Stimulated activated CD8-positive, alpha-beta memory T cell treated with anti-CD3 and anti-CD28 coated beads, Interleukin-15, amount 100 ng/mL, for 24 hours (primary cell): ENCODE measurements at places on chromosomes 2 and 18.

DNA sequence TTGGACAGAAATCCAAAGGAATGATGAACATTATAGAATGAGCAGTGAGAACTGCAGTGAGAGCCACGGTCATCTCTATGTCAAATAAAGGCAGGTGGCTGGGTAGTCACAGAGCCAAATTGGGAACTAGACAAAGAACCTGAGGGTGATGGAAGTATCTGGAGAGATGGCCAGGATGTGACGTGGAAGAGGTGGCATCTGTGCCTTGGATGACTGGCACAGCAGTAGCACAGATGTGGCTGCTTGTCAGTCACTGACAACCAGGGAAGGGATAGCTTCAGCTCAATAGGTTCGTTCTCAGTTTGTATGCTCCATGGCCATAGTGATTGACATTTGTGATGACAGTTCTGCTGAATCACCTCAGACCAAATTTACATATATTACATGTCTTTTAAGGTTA, 172.3 kb downstream of the PARD3B start:
- DNase-seq = no peak

GRCh38 chr2:69588403-69588802, 55.1 kb downstream of the AAK1 start:
- DNase-seq = no peak

GRCh38 chr18:74493689-74494088, 2.5 kb upstream of the CNDP2 start:
- DNase-seq = no peak

DNA sequence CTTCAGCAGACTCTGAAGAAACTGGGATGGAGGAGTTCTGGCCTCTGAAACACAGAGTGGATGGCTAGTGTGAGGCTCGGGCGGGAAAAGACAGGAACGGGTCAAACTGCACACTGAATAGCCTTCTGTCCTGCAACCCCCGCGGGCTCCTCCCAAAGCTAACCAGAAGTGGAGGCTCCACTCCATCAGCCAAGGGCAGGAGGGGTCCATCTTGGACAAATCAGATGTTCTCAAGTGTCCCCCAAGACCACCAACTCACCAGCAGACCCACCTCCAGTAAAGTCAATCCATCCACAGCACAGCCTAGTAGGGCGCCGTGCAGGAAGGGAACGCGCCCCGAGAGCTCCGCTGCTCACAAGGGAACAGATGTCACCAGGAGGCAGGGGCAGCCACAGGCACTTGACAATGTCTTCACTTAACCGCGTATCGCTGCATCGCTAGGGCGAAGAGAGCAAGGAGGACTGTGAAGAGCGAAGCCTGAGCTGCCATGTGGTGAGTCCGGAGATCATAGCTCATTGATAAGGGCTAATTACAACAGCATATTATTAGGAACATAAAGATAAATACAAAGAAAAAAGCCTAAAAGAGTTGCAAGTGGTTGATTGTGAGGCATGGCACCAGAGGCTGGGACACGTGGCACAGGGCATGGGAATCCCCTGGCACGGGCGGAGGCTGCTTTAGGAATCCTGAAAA, 494.6 kb upstream of the MYT1L start:
- DNase-seq = no peak

DNA sequence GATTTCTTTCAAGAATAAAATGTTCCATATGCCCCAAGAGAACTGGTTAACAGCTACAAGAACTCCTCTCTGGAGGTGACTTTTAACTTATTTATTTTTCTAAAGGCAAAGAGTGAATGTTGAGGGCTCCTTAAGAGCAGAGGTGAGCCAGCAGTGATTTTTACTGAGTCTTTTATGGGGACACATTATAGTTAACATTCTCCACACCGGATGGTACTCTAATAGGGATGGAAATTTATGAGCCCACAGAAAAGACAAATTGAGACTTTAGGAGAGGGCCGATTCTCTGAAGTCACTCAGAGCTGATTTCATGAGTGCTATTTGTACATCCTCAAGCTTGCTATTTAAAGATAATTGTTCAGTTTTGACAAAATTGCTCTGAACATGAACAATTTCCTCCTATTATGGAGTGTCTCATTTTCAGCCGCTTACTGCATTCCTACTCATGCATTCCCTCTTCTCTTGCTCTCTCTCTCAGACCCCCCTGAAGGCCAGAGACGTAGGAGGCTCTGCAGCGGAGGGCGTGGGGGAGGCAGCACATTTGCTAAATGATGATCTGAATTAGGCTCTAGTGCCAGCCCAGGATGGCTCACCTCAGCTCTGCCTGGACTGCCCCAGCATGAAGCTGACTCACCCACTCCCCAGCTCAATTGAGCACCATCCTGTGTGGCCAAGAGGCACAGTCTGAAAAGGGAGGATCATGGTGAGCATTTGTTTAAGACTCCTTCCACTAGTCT, 5.9 kb upstream of the RPL37A start:
- DNase-seq = no peak

- DNase-seq = no peak
These were observed 51.9 kb downstream of the PTPRM start for GRCh38 chr18:7618891-7619442.

- DNase-seq = no peak
These were observed 4.1 kb downstream of the PDCD1 start for GRCh38 chr2:241854342-241855244.

GRCh38 chr2:127217470-127218325, 2.4 kb downstream of the CYP27C1 start:
- DNase-seq = no peak

- no peak for DNase-seq
These were observed 494.8 kb upstream of the KLHL29 start for GRCh38 chr2:22890132-22890531.

GRCh38 chr18:3514312-3515216, 64.6 kb downstream of the TGIF1 start:
- DNase-seq = no peak

DNA sequence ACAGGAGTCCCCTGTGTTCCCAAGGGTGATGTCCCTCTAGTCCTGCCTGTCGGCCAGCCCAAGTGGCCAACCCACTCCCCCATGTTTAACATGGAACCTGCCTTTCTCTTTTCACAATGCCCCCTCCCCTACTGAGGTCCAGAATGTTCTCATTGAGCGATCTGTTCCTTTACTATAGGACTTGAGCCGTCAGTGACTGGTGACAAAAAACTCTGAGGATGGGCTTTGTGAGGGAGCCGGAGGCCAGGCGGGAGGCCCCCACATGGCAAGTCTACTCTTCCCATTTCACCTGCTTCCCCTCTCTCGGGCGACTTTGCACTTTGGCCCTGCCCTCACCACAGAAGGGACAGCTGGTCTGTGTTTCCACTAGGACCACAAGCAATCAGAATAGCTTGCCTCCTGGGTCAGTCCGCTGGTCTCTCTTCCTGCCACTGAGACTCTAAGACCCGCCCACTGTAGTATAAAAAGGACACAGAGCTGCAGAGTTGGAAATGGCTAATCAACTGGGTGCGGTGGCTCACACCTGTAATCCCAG, 146.5 kb upstream of the RAB12 start:
- DNase-seq = no peak

- DNase-seq = no peak
These were observed 42.9 kb downstream of the MYL12B start for GRCh38 chr18:3304832-3305231.

- DNase-seq = no peak
These were observed 24.6 kb upstream of the RPL31 start for GRCh38 chr2:100977511-100977910.

DNA sequence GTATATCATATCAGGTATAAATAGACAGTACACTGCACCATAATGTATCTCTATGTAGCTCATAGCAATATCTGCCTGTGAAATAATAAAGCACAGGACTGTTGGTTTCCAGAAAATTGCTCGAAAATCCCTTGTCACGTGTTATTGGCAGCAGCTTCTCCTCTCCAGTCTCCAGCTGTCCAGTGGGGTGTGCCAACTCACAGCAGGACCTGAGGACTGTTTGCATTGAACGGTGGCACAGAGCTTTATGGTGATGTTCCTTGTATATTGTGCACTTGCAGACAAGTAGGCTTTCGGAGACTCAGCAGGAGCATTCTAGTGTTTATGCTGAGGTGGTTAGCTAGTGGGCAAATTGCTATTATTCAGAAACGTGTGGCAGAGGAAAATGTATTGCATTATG, 182.2 kb upstream of the ATP5MC3 start:
- DNase-seq = no peak

GRCh38 chr18:42112657-42113420, 157.8 kb downstream of the PIK3C3 start:
- DNase-seq = no peak

DNA sequence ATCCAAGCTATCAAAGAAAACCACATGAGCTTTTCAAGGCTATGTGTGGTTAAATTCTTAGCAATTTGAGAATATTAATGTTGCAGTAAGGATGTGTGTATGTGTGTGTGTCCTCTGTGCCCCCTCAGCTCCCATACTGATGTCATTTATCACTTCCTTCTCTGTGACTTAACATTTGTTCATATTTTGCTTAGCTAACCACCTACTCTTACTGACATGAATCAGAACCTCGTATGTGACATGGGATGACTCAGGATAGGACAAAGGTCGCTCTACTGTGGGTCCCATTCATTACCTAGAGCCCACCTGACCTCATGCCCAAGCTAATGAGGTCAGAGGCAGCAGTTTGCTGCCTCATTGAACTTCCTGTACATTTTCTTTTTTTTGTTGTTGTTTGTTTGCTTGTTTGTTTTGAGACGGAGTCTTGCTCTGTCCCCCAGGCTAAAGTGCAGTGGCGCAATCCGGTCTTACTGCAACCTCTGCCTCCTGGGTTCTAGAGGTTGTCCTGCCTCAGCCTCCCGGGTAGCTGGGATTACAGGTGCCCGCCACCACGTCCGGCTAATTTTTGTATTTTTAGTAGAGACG, 36.3 kb downstream of the MOGAT1 start:
- no peak for DNase-seq
